GF-D8 (cell line): ENCODE measurements at places on chromosomes 7 and 10.

DNA sequence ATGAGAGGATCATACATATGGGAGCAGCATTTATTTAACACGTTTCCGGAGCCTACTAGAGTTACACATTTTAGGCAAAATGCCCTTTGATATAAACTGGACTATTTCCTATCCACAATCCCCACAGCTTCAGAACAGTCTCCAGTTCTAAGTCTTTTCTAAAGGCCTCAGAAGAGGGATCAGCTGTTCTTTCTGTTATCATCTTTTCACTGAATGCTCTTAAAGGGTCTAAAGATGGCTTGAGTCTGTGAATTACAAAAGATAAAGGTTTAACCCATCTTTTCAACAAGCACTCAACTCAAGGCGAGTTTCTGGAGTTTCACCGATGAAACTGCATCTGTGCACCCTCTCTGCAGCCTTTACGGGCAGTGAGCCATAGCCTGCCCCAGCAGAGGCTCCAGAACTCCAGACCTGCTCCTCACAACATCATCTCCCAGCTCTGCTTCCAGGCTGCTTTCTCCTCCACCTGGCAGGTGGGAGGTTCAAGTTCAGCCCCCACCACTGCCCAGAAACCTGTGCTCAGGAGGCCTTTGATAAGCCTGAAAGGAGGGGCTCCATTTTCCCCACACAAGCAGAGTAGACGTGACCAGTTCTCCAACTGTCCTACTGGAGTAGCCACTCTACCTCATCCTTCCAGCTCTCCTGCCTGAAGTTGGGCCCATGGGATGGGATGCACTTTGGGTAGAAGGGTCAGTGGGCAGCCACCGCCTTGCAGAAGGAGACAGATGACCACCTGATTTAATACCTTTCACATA lies 53.4 kb downstream of the HSPA12A start:
- no peak for DNase-seq

- no peak for DNase-seq
Measured at GRCh38 chr10:124748166-124748565, 4.0 kb upstream of the FAM53B start.

DNA sequence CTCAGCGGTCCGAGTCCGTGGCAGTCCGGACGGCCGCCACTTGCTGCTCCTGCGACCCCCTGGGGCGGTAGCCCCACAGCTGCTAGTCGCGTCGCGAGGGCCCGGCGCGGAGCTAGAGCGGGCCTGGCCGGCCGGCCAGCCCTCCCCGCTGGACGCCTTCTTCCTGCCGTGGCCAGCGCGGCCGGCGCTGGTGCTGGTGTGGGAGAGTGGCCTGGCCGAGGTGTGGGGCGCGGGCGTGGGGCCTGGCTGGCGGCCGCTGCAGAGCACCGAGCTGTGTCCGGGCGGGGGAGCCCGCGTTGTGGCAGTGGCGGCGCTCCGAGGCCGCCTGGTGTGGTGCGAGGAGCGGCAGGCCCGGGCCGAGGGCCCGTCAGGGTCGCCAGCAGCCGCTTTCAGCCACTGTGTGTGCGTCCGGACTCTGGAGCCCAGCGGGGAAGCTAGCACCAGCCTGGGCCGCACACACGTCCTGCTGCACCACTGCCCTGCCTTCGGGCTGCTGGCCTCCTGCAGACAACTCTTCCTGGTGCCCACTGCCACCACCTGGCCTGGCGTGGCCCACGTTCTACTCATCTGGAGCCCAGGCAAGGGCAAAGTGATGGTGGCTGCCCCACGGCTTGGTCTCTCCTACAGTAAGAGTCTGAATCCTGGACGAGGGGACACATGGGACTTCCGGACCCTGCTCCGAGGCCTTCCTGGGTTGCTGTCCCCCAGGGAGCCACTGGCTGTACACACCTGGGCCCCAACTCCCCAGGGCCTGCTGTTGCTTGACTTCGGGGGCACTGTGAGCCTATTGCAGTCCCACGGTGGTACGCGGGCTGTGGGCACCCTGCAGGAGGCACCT lies 631 bp downstream of the HPS6 start:
- DNase-seq, result no peak

GRCh38 chr10:128540781-128541761 lies 414.8 kb upstream of the MKI67 start:
- DNase-seq, result no peak

DNA sequence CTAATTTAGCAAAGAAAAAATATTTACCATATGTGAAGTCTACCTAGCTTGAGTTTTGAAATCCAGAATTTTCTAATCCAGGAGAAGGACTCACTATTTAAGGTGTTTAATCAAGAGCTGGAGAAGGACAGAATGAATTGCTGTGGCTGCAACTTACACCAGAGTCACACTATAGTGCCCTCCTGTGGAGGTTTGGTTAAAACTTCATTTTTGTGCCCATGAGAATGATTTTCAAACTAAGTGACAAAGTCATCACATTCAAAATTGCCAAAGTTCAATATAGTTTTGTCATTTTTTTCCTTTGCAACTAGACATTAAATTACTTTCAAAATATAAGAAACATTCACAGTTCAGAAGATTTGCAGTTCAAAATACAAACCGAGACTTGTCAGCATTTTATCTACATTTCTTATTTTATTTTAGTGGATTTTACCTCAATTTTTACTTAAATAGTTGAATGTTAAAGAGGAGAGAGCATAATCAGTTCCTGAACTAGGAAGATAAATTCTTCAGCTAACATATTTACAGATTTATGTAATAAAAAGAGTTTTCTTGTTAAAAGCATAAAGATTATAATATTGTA lies 70.7 kb downstream of the CABCOCO1 start:
- DNase-seq, result no peak

- no peak for DNase-seq
Measured at GRCh38 chr7:11642276-11642675, 189.7 kb downstream of the THSD7A start.

- DNase-seq, result no peak
Measured at GRCh38 chr10:43906490-43906889, 257.8 kb upstream of the ZNF32 start.

DNA sequence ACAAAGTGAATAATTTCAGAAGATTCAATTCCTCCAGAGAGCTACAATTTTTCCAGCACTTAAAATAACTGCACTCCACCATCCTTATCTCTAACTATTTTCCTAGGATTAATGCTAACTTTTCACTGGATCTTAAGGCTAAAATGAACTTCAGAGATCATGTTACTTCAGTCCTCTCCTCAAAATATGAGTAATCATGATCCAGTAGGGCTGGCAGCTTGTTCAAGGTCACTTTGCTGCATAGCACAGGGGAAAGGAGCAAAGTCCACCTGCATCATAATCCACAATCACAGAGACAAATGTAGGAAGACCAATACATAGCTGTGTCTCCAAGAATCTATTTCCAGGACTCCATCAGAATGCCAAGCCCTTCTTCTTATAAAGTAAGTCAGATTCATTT lies 150.3 kb downstream of the LRRTM3 start:
- no peak for DNase-seq

DNA sequence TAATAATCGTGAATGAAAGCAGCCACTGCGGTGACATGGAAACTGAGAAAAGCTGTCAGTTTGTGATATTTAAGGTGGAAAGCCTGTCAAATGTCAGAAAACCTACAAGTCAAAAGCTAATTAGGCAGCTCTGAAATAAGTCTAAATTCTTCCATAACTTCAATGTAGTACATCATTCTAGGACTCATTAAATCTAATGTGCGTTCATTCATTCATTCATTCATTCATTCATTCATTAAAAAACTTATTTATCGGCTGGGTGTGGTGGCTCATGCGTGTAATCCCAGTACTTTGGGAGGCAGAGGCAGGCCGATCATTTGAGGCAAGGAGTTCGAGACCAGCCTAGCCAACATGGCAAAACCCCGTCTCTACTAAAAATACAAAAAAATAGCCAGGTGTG lies 79.7 kb downstream of the ATE1 start:
- no peak for DNase-seq

DNA sequence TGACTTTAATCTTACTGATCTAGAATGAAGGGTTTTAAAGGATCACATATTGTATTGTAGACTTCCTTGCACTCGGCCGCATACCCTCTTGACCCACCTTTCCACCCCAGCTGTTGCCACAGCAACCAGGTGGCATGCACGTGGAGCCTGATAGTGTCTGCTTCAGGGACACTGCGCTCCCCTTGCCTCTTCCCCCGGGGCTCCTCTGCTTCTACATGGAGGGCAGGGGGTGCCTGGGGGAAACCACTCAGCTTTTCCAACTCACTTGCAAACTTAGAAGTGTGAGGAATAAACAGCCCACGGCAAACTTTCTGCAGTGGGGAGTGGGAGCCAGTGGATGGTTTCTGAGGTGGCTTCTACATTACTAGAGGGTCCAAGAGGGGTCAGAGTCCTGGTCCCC lies 458.6 kb downstream of the PLXNA4 start:
- DNase-seq, result no peak

GRCh38 chr7:87877366-87878040 lies 1.2 kb downstream of the DBF4 start:
- no peak for DNase-seq

DNA sequence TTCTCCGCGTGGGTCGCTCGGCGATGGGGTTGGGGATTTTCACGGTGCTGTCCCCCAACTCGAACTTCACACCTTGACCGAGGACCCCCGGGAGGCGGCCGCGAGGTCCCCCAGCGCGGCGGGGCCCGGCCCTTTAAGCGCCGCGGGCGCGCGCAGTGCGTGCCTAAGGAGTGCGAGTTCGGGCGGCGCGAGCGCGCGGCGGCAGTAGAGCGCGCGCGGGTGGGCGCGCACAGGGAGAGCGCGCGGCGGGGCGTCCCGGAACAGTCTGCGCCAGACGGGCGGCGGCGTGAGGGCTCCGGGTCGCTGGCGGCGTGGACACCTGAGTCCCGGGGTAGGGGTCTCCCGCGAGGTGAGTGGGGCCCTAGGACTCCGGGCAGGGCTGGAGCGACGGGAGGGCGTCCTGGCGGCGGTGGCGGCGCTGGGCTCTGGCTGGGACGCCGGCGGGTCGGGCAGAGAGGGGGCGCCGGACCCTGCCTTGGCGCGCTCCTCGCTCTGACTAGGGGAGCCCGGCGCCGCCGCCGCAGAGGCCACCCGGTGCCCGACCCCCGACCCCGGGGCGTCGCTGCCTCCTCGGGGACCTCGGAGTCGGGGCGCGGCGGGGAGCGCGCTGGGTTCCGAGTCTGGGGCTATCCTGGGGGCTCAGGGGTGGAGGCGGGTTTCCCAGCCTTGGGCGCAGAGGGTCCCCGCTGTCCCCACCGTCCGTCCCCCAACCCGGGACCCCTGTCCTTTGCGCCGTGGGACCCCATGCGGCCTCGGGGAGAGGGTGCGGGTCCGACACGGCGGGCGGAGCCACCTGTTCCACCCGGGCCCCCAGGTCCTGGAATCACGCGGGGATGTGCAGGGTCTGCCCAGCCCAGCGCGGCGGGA lies at the start of gene PROSER2:
Gene PROSER2, plus strand, starts transcription at position 235 of the 867 bp plus-strand sequence. CDS start 28,722 bp downstream, outside the sequence.
- no peak for DNase-seq

- DNase-seq, result no peak
Measured at GRCh38 chr10:131818510-131819234, 82.1 kb upstream of the PPP2R2D start.

DNA sequence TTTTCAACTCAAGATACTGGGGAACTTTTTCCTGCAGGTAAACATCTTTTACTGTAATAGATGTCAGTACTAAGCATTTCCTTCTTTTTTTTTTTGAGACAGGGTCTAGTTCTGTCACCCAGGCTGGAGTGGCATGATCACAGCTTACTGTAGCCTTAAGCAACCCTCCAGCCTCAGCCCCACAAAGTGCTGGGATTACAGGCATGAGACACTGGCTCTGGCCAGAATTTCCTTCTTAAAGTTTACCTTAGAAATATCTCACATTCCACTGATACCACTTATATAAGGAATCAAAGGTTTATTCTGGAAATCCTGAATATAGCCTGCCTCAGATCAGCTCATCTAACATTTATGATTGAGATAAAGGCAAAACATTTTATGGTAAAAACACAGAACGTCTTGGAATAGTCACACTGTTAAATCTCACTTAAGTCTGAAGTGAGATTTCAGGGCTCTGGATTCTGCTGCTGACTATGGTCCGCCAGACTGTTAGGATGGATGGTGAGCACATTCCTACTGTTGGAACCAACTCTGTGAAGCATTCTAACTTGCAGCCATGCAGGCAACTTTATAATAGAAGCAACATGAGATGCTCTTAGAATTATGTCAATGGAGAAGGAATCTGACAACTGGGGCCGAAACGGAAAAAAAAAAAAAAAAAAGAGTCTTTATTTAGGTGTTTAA lies 151.9 kb downstream of the ZMYND11 start:
- no peak for DNase-seq
